ENCODE measurements at places on chromosomes 6 and 20.
A peak's percentile ranks its signal among the peaks of the same experiment; 100 is the strongest.

DNA sequence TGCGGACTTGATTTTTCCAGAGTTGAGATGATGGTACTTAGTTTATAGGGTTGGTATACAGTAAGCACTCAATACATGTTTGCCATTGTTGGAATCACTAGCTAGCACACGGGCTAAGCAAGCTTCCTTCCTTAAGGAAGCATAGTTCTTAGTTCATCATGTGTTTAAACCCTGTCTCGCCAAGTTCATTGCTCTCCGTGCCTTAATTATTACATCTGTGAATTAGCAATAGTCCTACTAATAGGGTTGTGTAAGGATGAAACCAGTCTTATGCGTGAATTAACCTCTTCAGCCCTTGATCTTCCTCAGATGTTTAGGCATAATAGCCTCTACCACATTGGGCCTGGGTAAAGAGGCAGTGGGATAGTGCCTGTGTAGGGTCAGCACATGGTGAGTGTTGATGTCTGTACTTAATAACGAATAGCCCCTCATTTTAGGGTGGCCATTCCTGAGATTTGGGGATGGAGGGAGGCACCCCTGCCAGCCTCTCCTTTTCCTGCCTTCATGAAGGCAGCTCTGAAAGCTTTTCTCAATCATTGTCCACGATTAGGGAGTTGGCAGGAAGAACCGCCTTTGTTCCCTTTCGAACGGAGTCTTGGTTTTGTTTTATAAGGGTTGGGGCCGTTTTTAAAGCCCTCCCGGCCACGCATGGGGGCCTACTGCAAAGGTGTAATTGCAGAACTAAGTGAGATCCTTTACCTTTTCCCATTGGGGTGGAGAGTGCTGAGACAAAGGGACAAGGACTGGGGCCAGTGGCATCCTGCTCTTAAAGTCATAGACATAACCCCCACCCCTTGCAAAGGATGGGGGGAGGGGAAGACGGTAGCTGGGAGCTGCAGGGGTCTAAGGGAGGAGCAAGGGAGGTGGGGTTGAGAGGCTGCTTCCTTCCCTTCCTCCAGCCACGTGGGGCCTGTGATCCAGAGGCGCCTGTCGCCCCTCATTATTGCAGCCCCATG is 2.1 kb downstream of the DNMT3B start:
- DNase-seq = no peak

- DNase-seq = no peak
Measured at GRCh38 chr20:9294041-9294440, 220.3 kb upstream of the LAMP5 start.

DNA sequence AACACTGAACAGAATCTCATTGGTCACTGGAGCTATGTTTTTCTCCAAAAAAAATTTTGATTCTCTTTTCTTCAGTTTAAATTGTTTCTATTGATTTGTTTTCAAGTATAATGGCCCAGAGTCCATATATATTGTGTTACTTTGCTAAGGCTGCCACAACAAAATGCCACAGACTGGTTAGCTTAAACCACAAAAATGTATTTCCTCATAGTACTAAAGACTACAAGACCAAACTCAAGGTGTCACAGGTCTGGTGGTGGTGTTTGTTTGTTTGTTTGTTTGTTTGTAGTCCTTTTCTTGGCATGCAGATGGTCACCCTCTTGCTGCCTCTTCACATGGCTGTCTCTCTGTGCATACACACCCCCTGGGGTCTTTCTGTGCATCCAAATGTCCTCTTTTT is 34.0 kb downstream of the BMP5 start:
- no peak for DNase-seq

- DNase-seq = no peak
Measured at GRCh38 chr6:140321891-140322290, 947.4 kb upstream of the CITED2 start.

DNA sequence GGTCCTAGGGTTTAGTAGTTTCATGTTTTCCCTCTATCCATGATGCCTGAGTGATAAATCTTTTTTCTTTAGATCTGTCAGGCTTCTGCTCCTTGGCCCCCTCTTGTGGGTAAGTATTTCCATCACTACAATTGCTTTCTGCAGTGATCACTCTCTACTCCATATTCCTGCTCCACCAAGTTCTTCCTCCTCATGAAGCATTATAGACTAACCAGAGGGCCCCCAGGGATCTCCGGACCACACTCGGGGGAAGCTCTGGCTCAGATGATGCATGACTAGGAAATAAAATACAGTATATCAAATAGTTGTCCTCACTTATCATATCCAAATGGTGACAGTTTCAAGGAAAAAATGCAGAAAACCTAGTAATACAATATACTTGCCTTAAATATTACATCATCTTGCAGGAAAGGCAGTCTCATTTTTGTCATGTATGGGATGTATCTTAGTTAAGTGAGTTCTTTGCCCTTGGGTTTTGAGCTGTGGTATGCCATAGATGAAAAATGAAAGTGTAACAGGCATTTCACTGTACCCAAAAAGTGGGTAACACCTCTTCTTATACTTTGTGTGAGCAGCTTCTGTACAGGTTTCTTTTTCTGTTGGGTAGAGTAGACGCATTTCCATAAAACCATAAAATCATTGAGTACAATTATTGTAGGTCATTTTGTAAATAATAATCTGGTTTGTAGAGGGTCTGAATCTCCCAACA is 200.9 kb upstream of the EYA4 start:
- DNase-seq = no peak

- DNase-seq = no peak
Measured at GRCh38 chr20:57236813-57237584, 29.4 kb downstream of the BMP7 start.

GRCh38 chr6:44367681-44368080 is 19.8 kb upstream of the CDC5L start:
- DNase-seq = no peak

- peak; percentile 30 for DNase-seq
Measured at GRCh38 chr6:36616893-36617521, 22.8 kb downstream of the SRSF3 start.

DNA sequence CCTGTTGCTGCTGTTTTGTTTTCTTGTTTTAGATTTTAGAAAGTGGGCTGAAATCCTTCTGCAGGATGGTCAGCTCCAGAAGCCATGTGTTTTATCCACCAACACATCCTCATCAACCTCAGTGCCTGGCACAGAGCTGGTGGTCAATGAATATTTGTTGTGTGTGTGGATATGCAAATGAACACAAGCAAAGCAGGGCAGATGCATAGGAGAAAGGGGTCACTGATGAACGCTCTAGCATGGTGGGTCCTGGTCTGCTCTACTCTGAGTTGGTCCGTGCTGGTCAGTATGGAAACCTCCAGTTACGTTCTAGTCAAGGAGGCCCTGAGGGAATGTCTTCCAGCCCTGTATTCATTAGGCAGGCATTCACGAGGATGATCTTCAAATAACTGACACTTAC is 682.5 kb downstream of the QKI start:
- DNase-seq = no peak
